ENCODE measurements at places on chromosomes 1 and 21. TPM values are rescaled to one million over a fixed set of nuclear protein-coding genes. Genes with fewer than 3 reads are reported as not detected.

Gene GIPC2
- total RNA-seq, result 3.1 TPM

Gene LCE1D
- not detected for total RNA-seq

Gene TMEM51
- 38.8 TPM for total RNA-seq

Gene CDA
- total RNA-seq, result 3.5 TPM

Gene ASTN1
- 2.2 TPM for total RNA-seq

Gene CLEC20A
- total RNA-seq, result not detected

Gene OLFM3
- not detected for total RNA-seq

Gene ITPKB
- total RNA-seq, result 29.4 TPM

Gene GSTM1
- not detected for total RNA-seq

- no peak for DNase-seq
These were observed 15.2 kb upstream of the PDIK1L start for GRCh38 chr1:26096471-26096870.

GRCh38 chr1:231359113-231359512 lies 21.0 kb downstream of the SPRTN start:
- DNase-seq, result no peak

- no peak for DNase-seq
These were observed 9.4 kb downstream of the CYP2J2 start for GRCh38 chr1:59917026-59917784.

DNA sequence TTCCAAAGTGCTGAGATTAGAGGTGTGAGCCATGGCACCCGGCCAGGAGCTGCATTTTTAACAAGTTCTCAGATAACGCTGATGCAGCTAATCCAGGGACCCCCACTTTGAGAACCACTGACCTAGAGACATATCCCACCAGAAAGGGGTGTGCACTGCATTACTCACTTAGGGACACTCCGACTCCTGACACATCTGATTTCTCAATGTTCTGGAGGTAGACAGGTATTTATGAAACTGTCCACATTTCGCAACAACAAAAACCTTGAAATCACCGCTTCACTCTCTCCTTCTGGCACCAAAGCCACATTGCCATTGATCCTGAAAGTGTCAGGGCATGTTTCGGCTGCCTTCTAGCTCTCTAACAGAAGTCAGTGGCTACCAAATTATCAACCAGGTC lies 23.2 kb upstream of the CAMTA1 start:
- DNase-seq, result no peak

DNA sequence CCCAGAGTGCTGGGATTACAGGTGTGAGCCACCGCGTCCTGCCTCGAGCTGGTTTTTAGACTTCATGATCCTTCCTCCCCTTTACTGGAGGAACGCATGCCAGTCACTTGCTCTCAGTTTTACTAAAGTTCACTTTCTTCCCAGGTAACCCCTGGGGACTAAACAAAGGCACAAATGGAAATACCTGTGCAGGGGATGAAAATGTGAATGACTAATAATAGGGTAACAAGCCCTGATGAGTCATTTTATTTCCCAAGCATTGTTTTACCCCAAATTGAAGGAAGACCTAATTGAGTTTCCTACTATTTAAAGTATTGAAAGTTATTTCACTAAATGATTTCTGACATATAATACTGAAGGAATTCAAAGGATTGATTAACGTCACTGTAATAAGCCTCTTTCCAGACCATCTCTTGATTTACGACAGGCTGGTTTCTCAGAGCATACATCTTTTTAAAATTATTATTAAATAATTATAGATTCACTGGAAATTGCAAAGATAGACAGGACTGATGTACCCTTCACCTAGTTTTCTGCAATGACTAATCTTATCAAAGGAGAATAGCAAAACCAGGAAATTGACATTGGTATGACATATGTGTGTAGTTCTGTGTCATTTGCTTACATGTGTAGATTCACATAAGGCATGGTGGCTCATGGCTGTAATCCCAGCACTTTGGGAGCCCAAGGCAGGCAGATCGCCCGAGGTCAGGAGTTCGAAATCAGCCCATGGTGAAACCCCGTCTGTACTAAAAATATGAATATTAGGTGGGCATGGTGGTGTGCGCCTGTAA lies 53.2 kb upstream of the SOD1 start:
- no peak for DNase-seq

- DNase-seq, result no peak
These were observed 1.9 kb downstream of the CD48 start for GRCh38 chr1:160709715-160710114.

GRCh38 chr1:109635862-109636200 lies 16.2 kb downstream of the AMPD2 start:
- no peak for DNase-seq

GRCh38 chr1:244904119-244904518 lies 39.8 kb upstream of the HNRNPU start:
- no peak for DNase-seq

GRCh38 chr1:108830119-108831008 lies 26.5 kb downstream of the AKNAD1 start:
- peak; percentile 79 for DNase-seq

DNA sequence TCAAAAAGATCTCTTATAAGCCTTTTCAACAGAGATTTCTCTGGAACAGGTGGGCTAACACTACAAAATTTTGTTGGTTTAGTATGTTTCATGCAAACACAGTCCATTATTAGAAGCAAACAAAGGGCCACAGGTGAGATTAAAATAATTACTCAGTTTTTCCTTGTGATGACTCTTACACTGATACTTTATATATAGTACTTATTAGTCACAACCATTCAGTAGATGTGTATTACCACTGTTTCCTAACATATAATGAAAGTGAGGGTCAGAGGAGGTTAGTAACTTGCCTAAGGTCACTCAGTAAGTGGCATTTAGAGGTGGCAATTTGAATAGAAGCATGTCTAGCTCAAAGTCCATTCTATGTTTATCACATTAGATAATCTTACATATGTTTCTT lies 44.2 kb downstream of the CYYR1 start:
- DNase-seq, result no peak

- no peak for DNase-seq
These were observed 92.3 kb upstream of the ETV3 start for GRCh38 chr1:157230500-157230899.

DNA sequence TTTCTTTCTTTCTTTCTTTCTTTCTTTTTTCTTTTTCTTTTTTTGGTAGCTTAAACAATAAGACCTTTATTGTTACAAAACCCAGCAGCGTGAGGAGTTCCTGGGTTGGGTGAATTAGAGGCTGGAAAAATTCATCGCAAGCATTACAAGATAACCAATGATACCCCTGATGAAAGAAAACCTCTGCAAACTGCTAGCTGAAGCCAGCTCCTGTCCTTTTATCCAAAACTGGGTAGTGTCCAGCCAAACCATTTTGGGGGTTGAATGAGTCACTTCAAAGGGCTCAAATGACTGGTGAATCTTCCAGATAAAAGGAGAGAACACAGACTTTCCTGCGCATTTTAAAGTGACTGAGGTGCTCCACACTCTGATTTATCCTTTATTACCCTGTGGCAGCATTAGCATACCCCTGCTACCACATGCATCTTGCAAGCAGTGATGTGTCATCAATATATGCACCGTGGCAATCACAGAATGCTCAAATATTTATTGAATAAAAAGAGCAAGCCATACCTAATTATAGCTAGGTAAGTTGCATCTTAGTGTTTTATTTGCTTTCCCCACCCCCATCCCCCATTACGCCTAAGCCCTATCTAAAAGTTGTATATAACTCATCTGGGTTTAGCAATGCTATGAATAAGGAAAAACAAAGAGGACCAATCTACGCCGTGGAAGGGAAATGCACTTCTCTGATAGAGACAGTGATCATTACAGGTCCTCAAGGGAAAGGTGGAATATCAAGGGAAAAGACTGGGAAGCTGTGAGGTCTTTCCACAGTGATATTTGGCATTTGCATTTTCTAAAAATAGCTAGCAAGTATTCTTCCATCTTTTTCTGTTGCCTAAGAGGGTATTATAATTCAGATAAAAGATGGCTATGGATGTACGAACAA lies 32.4 kb upstream of the CEP350 start:
- no peak for DNase-seq

DNA sequence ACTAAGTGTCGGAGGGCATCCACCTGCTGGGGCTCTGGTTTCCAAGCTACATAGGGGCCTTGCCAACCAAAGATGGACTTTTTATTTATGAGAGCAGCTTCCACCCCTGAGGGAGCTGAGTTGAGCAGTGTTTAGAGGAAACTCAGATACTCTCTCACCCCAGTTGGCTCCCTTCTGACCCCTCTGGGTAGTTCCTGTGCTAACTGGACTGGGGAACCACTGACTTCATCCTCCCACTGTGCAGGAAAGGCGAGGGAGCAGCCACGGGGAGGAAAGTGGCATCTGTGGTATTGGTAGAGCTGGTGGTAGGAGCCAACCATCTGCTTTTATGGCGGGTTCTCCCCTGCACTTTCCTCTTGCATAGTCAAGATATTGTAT lies 70.4 kb downstream of the MPZL1 start:
- no peak for DNase-seq

DNA sequence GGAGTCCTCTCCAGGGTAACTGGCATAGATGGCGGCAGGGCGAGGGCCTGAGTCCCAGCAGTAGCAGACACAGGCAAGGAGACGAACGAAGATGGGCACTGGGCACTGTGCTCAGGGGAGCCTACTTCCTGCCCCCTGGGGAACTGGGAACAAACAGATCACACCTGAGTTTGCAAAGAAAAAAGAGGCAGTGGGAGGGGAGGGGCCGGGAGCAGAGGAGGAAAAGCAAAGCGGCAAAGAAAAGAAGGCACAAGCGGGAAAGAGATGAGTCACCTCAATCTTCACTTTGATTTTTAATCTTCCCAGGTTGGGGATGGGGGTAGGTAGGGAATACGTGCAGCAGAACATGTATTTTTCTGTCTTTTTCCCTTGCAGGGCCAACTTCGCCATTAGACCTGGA lies 44.0 kb downstream of the ZSCAN20 start:
- no peak for DNase-seq

Data from ureter (tissue), 1 donor.